ENCODE measurements at places on chromosomes 7 and 10. TPM values are rescaled to one million over a fixed set of nuclear protein-coding genes. Genes with fewer than 3 reads are reported as not detected.
A peak's percentile ranks its signal among the peaks of the same experiment; 100 is the strongest.

The NODAL gene
- total RNA-seq, result not detected

The BCAP29 gene
- 50.2 TPM for total RNA-seq

The MALRD1 gene
- 2.0 TPM for total RNA-seq

The PPP1R9A gene
- 25.7 TPM for total RNA-seq

GRCh38 chr10:96688789-96689188 is 31.5 kb downstream of the PIK3AP1 start:
- no peak overlapping the region for H3K27ac ChIP-seq
- H3K4me1 ChIP-seq, result no peaks in the 10 kb centered on the region
- H3K4me3 ChIP-seq, result no peak overlapping the region
- H3K27me3 ChIP-seq, result no peaks in the 10 kb centered on the region

GRCh38 chr7:90836937-90837336 is 240.8 kb downstream of the CDK14 start:
- H3K4me1 ChIP-seq, result no peaks in the 10 kb centered on the region
- no peak for DNase-seq
- H3K4me3 ChIP-seq, result no peak overlapping the region
- H3K27ac ChIP-seq, result no peak overlapping the region

GRCh38 chr7:133434246-133434865 is 181.5 kb downstream of the EXOC4 start:
- DNase-seq, result no peak
- H3K36me3 ChIP-seq, result no peaks in the 10 kb centered on the region
- no peaks in the 10 kb centered on the region for H3K27me3 ChIP-seq
- H3K4me3 ChIP-seq, result no peak overlapping the region
- H3K4me1 ChIP-seq, result no peaks in the 10 kb centered on the region

- DNase-seq, result peak; percentile 66
- no peaks in the 10 kb centered on the region for H3K27me3 ChIP-seq
- no peaks in the 10 kb centered on the region for H3K36me3 ChIP-seq
- no peak overlapping the region for H3K27ac ChIP-seq
Measured at GRCh38 chr10:70575486-70575873, 27.1 kb downstream of the PRF1 start.

DNA sequence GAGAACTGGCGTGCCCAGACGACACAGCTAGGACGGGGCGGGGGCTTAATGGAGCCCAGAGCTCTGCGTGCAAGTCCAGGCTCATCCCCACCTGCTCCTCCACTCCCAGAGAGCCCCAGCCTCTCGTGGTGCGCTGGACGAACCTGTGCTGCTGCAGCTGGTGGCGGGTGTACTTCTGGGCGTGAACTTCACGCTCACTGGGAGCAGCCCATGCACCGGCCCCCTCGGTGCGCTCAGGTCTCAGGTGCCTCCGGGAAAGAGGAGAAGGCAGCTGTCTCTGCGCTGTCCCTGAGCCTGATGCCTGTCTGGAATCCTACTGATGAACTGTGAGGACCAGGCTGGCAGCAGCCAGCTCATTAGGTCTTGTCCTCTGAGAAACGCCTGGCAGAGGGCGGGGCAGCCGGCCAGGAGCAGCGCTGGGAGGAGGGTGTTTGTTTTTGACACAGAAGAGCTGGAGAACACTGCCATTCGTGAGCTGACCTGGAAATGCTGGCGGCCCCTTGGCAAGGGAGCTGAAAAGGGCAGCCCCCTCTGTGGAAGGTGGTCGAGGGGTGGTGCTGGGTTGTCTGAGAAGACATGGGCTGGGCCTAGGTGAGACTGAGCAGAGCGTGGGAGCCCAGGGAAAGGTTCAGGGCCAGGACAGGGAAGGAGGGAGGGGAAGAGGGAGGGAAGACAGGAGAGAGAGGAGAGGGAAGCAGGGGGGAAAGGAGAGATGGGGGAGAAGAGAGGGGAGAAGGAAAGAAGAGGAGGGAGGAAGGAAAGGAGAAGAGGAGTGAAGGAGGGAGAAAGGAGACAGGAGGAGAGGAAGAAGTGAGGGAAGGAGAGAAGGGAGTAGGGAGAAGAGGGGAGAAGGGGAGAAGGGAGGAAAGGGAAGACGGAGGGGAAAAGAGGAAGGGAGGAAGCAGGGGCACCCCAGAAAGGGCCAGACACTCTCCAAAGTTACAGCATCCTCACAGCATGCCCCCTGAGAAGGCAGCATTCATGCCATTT is 53.5 kb upstream of the TNS3 start:
- H3K4me3 ChIP-seq, result no peak overlapping the region
- H3K27me3 ChIP-seq, result no peaks in the 10 kb centered on the region
- peak; percentile 82 for DNase-seq
- H3K36me3 ChIP-seq, result no peaks in the 10 kb centered on the region

DNA sequence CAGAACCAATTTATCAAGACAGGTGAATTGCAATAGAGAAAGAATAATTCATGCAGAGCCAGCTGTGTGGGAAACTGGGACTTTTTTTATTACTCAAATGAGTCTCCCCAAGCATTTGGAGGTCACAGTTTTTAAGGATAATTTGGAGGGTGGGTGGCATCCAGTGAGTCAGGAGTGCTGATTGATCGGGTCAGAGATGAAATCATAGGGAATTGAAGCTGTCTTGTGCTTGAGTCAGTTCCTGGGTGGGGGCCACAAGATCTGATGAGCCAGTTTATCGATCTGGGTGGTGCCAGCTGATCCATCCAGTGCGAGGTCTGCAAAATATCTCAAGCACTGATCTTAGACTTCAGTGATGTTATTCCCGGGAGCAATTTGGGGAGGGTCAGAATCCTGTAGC is 9.9 kb upstream of the MYO1G start:
- no peaks in the 10 kb centered on the region for H3K27me3 ChIP-seq
- no peak overlapping the region for H3K27ac ChIP-seq
- H3K36me3 ChIP-seq, result peaks cover 10% of the 10 kb centered on the region
- no peak overlapping the region for H3K4me3 ChIP-seq
- H3K4me1 ChIP-seq, result peaks cover 7% of the 10 kb centered on the region

DNA sequence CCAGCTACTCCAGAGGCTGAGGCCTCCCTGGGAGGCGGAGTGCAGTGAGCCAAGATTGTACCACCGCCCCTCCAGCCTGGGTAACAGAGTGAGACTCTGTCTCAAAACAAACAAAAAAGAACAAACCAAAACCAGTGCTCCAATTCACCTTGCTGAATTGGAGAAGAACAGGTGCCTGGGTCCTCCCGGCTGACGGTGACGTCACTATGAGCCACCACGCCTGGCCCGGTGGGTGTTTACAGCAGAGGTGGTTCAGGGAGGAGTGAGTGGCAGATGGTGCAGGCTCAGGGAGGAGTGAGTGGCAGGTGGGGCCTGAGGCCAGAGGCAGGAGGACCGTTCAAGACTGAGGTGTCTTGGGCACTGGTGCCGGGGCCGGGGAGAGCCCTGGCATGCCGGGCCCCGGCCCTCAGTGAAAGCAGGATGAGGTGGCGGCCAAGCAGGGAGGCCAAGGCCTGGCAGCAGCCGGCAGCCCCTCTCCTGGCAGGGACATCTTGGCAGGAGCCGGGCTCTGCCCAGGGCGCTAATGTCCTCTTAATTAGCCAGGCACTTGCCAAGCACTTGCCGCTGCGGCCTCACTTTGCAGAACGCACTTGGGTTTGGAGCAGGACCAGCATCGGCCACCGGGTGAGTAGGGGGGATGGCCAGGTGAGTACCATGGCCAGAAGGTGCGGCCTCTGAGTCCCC is 162.8 kb upstream of the TNRC18 start:
- no peaks in the 10 kb centered on the region for H3K36me3 ChIP-seq
- H3K4me1 ChIP-seq, result no peaks in the 10 kb centered on the region
- DNase-seq, result peak; percentile 65
- H3K27ac ChIP-seq, result no peak overlapping the region

DNA sequence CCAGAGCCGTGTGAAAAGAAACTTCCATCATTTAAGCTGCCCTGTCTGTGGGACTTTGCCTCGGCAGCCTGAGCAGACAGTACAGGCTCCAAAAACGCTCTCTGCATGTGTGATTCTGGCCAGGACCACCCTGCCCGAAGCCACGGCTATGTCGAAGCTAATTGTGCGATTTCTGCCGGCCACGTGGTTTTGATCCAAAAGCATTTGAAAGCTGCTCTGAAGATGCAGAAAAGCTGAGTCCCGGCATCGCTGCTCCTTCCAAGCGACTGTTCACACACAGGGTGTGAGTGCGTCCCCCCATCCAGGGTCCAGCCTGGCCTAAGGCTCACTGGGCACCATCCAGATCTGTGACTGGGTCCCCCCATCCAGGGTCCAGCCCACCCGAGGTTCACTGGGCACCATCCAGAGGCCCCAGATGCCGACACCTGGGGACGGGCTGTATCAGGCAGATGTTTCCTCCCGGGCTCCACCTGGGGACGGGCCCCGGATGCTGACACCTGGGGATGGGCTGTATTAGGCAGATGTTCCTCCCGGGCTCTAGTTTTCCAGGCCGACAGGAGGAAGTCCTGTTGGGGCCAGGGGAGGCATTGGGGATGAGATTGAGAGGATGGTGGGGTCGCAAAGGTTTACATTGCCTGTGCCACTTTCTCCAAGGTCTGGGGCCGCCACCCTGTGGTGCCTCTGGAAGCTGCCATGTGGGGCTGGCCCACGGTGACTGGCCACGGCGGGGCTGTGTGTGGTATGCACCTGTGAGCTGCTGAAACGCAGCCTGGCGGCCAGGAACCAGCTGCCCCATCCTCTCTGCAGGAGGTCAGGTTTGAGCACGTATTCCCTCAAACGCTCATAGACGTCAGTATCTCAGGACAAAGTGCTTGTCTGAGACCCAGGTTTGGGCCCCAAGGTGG is 527.4 kb downstream of the DNAJB6 start:
- no peaks in the 10 kb centered on the region for H3K4me1 ChIP-seq
- no peak overlapping the region for H3K27ac ChIP-seq
- no peak for DNase-seq
- no peaks in the 10 kb centered on the region for H3K27me3 ChIP-seq

GRCh38 chr7:88759230-88760135 is at the start of gene ZNF804B:
Gene ZNF804B (plus strand): TSS chr7:88759700. CDS start chr7:88759977, 277 bp downstream.
- H3K27me3 ChIP-seq, result peaks cover 19% of the 10 kb centered on the region
- peak within 1 kb of the TSS; percentile 21 for H3K4me3 ChIP-seq
- peaks cover 6% of the 10 kb centered on the region for H3K4me1 ChIP-seq
- DNase-seq, result peak; percentile 71

DNA sequence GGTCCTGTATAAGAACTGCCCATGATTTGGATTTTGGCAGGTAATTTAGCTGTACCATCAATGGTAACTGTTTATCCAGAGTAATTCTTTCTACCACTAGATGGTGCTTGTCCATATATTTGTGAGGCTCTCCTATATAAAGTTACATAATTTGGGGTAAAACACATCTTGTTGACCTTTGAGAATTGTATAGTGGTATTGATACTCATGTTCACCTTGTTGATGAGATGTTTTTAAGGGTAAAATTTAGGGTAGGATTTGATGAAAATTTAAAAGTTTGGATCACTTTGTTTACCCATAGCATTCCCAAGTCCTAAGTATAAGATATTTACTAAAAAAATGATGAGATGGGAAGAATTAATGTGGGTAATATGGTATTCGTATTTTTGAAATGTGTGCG is 31.6 kb downstream of the ST7 start:
- H3K4me1 ChIP-seq, result no peaks in the 10 kb centered on the region
- DNase-seq, result no peak
- no peaks in the 10 kb centered on the region for H3K27me3 ChIP-seq
- no peaks in the 10 kb centered on the region for H3K36me3 ChIP-seq

DNA sequence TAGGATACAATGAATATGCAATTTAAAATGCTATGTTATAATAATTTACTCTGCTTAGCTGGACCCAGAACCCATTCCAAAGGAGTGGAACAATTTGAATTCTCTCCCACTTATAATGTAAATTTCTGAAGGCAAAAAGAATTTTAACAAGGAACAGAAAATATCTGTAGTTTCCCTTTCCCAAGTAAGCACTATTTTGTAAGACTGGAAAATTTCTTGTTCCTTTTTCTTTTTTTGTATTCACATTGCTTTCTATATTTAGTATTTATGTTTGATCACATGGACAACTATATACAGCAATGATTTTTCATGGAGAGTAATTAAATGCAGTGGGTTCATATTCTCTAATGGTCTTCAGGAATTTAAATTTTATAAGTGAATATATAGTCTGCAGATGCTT is 127.4 kb downstream of the GPR85 start:
- no peak overlapping the region for H3K27ac ChIP-seq
- DNase-seq, result no peak
- no peak overlapping the region for H3K4me3 ChIP-seq

DNA sequence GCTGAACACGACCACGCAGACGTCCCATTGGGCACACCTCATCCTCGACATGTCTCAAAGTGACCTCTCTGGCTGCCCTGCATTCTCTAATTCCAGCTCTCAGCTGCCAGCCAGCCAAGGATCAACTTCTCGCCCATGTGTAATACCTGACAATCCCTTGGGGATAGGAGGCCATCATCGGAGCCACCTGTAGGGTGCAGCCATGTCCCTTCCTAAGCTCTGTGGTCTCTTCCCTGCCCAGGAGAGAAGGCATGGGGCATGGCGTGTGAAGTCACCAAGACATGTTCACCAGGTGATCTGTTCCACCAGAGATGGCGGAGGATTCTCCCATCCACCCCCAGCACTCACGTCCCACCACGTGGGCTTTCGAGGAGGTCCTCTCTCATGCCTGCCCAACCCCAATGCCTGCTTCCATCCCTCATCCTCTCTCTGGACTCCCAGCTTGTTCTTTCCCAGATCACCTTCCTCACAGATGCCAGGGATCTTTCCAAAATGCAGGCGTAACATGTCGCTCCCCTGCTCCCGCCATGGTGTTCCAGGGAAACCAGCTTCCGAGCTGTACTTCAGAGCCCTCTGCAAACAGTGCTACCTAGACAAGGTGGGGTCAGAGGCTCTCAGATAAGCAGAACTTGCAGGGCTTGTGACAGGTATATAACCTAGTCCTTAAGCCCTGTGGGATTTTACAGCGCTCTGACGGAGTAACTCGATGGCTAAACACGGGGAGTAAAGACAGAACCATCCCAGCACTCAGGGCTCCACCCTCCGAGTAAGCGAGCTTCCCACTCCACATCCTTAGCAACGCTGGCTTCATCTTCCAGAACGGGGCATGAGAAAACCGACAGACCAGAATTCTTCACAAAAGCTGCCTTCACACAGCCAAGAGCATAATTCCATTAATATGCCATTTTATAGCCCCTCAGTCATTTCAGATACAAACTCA is 41.1 kb downstream of the BRI3 start:
- no peak for DNase-seq
- H3K36me3 ChIP-seq, result no peaks in the 10 kb centered on the region
- H3K27ac ChIP-seq, result no peak overlapping the region
- H3K27me3 ChIP-seq, result no peaks in the 10 kb centered on the region
- no peak overlapping the region for H3K4me3 ChIP-seq

- no peak for DNase-seq
- H3K4me1 ChIP-seq, result no peaks in the 10 kb centered on the region
- H3K27ac ChIP-seq, result no peak overlapping the region
- no peak overlapping the region for H3K4me3 ChIP-seq
Measured at GRCh38 chr7:95317966-95318365, 6.4 kb downstream of the PON1 start.

- no peaks in the 10 kb centered on the region for H3K4me1 ChIP-seq
- no peaks in the 10 kb centered on the region for H3K36me3 ChIP-seq
- no peaks in the 10 kb centered on the region for H3K27me3 ChIP-seq
- no peak for DNase-seq
Measured at GRCh38 chr10:55550236-55550635, 749.2 kb upstream of the PCDH15 start.

Measured in kidney (tissue), 22 donors.